ENCODE measurements at places on chromosomes 4 and X.

- no peak for DNase-seq
These were observed 28.2 kb downstream of the ODAPH start for GRCh38 chr4:75584067-75584466.

GRCh38 chrX:24243692-24244091 is 70.2 kb downstream of the SUPT20HL2 start:
- no peak for DNase-seq

- peak; percentile 56 for DNase-seq
These were observed 36.1 kb upstream of the IQSEC2 start for GRCh38 chrX:53317365-53318069.

GRCh38 chr4:168739886-168740285 is 243.0 kb downstream of the PALLD start:
- no peak for DNase-seq

GRCh38 chr4:115053313-115053712 is 60.1 kb downstream of the NDST4 start:
- DNase-seq, result no peak

All from OCI-M1 (cell line).